ENCODE measurements at places on chromosomes 4 and X.

DNA sequence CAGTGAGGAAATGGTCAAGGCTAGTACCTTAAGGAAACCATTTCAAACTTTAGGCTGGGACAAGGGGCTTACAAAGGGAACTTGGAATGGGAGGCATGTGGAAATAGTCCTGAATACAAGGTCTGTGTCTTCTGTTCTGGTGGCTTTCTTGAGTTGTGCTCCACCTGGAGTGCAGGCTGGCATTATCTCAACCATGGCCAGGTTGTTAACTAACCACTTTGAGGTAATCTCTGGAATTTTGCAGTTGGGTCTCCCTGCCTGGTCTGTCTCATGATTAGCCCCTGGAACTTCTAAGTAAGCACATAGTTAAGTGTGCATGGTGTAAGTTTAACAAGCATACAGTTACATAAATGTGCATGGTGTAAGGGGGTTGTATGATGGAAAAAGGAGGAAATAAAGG is 77.5 kb downstream of the PCDH18 start:
- DNase-seq = no peak

GRCh38 chrX:13647709-13648212 is 5.2 kb upstream of the TCEANC start:
- DNase-seq = no peak

- no peak for DNase-seq
These were observed 95.6 kb downstream of the REPS2 start for GRCh38 chrX:17042037-17042436.

- DNase-seq = no peak
These were observed 1.2 kb downstream of the CXCL3 start for GRCh38 chr4:74037076-74037955.

GRCh38 chr4:123995936-123996335 is 599.3 kb downstream of the SPRY1 start:
- no peak for DNase-seq

DNA sequence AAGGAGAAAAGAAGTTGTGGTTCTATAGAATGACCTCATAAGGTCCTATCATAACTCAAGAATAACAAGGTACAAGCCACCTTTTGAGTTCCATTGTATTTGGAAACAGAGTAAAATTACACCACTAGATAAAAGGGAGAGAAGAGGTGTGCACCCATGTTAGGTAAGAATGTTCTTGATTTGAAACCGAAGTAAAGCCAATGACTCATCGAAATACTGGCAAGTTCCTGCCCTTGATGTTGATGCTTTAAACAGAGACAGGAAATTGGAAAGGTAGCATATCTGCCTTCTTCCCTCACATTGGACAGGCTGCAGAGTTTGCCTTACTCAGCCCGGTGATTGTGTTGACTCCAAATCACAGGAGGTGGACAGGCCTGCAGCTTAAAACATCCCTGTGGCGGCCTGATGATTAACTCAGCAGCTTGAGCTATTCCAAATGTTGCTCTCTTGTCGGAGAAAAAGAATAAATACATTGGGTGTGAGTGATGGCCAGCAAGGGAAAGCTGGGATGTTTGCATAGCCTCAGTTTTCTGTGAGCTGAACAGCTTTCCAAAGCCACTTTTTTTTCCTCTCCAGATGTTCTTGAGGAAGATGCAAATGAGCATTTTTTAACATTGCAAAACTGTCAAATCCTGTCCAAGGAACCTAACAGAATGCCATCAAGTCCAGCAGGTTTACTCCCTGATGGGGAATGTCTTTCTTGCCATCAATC is 321.1 kb downstream of the NKX6-1 start:
- no peak for DNase-seq

DNA sequence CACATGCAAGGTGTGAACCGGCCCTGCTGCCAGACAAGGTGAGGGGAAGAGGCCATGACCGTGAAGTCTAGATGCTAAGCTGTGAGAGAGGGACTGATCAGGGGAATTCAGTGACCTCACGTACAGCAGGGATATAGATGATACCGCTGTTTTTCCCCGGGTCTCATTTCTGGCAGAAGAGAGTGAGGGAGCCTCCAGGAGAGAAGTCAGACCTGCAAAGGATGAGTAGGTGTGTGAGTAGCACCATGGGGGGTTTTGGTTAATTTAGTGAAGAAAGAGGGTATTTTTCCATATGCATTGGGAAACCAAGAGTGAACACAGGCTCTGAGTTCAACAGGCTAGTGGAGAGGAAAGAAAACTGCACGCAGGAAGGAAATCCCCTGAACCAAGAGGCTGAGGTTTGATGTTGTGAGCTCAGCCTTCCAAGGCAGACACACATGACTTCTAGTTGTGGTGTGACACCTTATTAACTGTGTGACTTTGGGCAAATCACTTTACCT is 127.6 kb upstream of the GATB start:
- no peak for DNase-seq

GRCh38 chr4:172794307-172794703 is 374.3 kb upstream of the GALNT7 start:
- DNase-seq = no peak

DNA sequence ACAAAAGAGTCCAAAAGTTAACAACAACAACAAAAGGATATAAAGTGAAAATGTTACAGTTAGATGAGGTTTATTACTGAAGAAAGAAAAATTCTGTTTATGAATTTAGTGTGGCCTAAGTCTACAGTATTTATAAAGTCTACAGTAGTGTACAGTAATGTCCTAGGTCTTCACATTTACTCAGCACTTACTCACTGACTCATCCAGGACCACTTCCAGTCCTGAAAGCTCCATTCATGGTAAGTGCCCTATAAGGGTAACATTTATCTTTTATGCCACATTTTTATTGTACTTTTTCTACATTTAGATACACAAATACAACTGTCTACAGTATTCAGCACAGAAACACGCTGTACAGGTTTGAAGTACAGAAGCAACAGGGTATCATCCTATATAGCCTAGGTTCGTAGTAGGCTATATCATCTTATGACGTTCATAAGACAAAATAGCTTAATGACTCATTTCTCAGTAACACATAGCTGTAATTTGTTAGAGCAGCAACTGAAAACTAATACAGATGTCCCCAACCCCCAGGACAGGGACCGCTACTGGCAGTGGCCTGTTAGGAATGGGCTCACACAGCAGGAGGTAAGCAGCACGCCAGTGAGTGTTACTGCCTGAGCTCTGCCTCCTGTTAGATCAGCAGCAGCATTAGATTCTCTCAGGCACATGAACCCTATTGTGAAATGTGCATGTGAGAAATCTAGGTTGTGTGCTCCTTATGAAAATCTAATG is 61.3 kb downstream of the CENPC start:
- DNase-seq = no peak

DNA sequence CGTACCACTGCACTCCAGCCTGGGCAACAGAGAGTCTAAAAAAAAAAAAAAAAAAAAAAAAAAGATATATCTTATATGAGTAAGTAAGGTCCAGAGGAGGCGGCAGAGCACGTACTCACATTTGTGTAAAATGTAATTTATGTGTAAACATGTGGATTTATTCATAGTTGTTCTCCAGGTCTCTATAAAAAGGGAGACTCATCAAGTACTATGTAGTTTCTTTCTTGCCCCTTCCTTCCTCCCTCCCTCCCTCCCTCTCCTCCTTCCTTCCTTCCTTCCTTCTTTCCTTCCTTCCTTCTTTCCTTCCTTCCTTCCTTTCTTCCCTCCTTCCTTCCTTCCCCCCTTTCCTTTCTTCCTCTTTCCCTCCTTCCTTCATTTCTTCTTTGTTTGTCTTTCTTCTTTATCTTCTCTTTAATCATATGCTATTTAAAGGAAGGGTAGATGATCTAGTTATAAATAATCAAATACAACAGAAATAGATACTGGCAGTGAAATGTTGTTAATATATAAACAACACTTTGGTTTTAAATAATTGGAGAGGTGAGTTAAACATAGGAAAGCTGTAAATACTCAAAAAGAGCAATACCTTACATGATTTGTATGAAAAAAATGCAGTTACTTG is 344.8 kb downstream of the ANK2 start:
- no peak for DNase-seq

DNA sequence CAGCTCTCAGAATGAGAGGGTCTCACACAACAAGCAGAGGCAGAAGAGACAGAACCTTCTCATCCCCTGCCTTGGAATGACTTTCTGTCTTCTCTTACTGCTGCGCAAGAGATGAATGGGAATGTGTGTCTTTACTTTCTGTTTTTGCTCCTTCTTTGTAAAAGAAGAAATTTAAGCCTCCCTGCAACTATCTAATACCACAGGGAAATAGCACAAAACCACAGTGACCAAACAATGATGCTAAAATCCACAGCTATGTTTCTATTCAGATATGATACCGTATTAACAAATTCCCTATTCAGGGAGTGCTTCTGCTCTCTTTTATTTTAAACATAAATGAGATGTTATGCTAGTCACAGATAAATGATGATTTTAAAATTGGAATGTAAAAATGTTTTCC is 173.8 kb upstream of the RAI2 start:
- no peak for DNase-seq

DNA sequence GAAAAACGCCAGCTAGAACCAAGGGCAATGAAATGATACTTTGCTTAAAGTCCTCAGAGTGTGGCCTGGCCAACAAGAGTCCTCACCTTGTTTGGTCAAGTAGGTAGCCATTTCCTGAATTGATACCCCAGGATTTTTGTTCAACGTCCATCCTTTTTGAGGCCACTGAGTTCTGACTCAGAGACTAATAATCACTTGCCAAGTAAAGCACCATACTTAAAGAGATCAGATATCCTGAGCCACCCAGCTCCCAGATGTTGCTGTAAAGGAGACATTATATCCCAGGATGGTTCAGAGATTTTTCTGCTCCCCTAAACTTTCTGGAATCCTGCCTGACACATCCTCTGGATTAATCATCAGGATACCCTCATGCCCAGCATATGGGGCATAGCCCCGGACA is 190.9 kb downstream of the RAP1GDS1 start:
- DNase-seq = no peak

GRCh38 chr4:86594559-86595425 is 677 bp downstream of the PTPN13 start:
- DNase-seq = peak; percentile 88

DNA sequence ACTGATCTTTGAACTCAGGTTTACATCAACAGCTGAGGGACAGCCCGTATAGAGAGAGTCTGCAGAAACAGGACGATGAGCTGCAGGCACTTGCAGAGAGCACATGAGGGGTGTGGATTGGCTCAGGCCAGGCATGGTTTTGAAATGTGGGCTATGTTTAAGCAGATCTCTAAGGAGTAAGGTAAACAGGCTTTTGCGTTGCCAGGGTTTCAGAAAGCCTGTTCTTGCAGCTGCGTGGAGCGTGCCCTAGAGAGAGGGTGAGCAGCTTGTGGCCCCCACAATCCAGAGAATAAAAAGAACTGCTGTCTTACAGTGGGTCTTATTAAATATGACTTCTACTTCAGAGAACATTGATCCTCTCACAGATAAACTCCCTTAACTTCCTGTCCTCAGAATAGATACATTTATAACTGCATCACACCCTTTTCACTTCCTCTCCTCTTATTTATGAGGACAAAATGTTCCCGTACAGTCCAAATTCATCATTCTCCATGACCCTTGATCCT is 64.1 kb downstream of the TMA16 start:
- DNase-seq = no peak

DNA sequence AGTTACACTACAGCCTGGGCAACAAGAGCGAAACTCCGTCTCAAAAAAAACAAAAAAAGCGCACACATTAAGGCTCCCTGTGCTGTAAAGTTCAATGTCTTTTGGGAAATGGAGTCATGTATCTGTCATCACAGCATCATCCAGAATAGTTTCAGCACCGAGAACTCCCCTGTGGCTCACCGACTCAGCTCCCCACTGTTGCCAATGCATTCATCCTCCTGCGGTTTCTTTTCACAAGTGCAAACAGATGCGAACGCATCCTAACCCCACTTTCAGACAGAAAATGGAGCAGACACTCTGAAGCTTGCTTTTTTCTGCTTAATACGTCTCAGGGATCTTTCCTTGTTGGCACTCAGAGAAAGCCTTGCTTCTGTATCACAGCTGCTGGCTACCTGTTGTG is 13.8 kb upstream of the SH3TC1 start:
- DNase-seq = peak; percentile 5

DNA sequence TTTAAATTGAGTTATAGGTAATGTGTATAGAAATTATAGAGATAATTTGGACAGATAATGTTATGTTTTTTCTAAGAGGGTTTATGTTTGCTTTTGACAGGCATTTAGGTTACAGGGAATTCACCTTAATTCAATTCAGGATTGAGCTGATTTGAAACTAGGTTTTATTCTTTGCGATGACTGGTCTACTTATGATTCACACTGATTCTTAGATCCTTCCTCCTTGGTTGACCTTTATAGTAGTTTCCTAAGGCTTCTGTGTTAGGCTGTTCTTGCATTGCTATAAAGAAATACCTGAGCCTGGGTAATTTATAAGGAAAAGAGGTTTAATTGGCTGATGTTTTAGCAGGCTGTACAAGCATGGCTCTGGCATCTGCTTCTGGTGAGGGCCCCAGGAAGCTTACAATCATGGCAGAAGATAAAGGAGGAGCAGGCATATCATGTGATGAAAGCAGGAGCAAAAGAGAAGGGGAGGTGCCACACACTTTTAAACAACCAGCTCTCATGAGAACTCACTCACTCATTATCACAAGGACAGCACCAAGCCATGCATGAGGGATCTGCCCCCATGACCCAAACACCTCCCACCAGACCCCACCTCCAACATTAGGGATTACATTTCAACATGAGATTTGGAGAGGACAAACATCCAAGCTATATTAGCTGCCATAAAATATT is 155.0 kb upstream of the SFRP2 start:
- no peak for DNase-seq

DNA sequence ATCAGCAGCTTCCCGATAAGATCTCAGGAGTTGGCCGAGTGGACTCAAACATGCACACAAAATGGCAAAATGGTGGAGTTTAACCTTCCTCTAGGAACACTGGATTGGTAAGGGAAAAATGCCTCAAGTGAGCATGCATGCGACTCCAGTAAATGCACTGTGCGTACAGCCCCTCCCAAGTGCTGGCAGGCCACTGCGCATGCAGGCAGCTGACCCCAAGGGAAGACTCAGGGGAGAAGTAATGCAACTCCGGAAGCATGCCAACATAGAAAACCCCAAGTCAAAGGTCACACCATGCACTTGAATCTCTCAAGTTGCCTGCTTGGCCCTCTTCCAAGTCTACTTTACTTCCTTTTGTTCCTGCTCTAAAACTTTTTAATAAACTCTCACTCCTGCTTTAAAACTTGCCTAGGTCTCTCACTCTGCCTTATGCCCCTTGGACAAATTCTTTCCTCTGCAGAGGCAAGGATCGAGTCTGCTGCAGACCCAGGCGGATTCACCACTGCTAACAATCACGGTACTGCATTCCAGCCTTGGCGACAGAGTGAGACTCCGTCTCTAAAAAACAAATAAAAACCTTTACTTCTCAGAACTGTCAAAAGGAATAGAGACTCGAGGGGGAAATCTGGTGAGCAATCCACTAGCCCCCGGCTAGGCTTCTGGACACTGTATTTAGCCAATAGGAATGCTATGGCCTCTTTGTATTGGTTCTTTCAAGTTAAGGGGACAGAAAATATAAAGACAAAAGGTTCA is 33.5 kb downstream of the NYX start:
- no peak for DNase-seq

DNA sequence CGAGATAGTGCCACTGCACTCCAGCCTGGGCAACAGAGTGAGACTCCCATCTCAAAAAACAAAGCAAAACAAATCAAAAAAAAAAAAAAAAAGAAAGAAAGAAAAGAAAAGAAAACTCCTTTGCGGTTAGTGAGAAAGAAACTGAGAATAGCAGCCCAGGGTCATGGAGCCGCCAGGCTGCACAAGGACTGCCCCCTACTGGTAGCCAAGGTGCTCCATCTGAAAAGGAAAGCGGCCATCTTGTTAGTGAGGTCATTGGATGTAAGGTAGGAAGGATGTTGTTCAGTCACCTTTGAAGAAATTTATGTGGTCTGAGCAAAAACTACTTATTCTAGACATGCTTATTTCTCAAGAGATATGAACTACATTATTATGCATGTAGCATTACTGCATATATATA is 660.6 kb upstream of the TENM3 start:
- peak; percentile 1 for DNase-seq

Measured in ACHN (cell line).